ENCODE measurements at places on chromosomes 16 and 17.
A peak's percentile ranks its signal among the peaks of the same experiment; 100 is the strongest.

DNA sequence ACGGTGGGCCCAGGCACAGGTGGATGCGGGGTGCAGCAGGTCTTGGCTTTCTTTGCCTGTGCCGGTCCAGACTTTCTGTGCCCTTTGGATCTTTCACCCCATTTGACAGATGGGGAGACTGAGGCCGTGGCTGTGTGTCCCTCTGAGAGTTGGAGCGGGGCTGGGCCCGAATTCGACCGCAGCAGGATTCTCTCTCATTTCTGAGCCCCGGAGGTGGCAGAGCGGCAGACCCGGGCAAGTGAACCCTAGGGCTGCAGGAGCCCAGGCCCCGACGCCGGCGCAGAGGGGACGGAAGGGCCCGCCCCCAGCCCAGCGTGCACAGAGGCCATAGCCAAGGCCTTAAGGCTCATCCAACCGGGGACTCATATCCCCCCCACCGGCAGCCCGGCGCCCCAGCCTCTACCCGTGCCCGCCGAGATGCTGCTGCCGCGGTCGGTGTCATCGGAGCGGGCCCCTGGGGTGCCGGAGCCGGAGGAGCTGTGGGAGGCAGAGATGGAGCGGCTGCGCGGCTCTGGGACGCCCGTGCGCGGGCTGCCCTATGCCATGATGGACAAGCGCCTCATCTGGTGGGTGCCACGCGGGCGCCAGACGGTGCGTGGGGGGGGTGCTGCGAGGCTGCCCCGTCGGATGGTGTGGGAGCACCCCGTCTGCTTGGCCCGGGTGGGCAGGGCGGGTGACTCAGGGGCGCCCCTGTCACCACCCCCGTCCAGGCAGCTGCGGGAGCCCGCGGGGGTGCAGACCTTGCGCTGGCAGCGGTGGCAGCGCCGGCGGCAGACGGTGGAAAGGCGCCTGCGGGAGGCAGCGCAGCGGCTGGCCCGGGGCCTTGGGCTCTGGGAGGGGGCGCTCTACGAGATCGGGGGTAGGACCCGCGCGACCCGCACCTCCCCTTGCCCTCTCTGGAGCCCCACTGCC is 857 bp downstream of the TMC8 start:
- DNase-seq: no peak

DNA sequence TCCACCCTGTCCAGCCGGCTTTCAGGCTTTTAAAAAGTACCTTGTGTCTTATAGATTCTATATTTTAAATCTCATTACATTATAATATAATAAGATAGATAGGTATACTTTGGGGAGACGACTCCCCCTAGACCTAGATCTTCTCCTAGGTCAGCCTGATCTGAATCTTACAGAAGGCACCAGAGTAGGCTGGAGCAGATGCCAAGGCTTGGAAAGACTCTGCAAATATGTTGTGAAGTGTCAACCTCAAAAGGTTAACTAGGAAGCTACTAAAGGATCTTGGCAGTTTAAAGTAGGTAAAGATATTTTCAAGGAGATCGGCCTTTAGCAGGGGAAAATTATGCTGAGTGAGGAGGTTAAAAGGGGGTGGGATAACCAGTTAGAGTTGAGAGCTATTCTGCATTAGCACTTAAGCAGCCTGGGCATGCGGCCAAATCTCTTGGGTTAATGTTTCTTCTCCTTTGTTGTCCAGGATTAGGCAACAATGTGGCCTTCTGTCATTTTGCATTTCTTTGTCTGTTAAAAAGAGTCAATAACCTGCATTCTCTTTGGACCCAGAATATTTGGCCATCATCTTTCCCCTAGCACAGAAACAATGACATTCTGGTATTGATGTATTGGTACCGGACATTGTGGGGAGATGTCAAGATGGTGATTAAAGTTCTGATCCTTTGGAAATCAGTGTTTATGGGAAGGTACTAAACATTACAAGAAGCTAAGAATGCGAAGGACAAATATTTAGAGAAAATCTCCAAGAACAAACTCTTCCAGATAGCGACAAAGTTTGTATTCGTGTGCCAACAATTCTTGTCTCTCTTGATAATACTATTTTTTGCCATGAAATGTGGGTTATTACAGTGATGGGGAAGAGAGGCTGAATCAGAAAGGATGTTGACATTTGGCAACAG is 51.2 kb upstream of the DHX40 start:
- DNase-seq: peak; percentile 96

GRCh38 chr16:71467810-71468209 is 5.8 kb upstream of the ZNF23 start:
- DNase-seq: no peak

GRCh38 chr17:49051269-49051668 is 54.1 kb downstream of the IGF2BP1 start:
- no peak for DNase-seq

- DNase-seq: no peak
Observed at GRCh38 chr16:67240506-67240905, 6.8 kb downstream of the FHOD1 start.

- DNase-seq: no peak
Observed at GRCh38 chr16:53281859-53282258, 152.4 kb upstream of the RBL2 start.

DNA sequence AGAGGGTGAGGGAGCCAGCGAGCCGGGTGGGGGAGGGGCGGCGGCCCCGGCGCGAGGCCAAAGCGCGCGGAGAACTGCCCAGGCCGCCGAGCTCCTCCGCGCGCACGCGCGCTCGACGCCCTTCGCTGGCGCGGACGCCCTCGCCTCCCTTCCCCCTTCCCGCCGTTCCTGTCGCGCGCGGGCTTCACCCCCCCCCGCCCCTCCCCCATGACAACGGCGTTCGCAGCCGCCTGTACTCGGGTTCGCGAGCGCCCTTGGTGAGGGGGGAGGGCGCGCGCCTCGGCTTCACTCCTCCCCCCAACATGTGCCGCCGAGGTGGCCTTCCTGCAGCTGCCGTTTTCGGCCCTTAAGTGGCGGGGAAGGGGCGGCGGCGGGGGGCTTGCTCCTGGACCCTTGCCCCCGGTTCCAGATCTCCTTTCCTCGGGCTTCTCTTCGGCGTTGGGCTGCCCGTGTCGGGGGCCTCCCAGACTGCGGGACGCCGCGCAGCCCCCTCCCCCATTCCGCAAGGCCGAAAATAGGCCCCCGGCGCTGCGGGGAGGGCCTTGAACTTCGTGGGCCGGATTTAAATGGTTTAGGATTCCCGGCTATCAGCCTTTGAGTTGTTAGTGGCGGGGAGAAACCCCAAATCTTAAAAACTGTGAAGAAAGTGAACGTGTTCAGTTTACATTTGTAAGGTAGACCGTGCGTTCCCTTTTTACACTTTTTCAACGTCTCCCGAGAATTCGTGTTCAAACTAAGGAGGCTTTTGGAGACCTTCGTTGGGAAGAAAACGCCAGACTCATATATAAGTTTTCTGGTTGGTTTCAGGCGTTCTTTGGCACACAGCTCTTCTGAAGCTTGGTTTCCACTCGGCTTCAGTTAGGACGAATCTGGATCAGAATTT is 653 bp downstream of the SRRM2 start:
- DNase-seq: peak; percentile 80

- no peak for DNase-seq
Observed at GRCh38 chr17:64216338-64217248, 46.5 kb downstream of the TEX2 start.

DNA sequence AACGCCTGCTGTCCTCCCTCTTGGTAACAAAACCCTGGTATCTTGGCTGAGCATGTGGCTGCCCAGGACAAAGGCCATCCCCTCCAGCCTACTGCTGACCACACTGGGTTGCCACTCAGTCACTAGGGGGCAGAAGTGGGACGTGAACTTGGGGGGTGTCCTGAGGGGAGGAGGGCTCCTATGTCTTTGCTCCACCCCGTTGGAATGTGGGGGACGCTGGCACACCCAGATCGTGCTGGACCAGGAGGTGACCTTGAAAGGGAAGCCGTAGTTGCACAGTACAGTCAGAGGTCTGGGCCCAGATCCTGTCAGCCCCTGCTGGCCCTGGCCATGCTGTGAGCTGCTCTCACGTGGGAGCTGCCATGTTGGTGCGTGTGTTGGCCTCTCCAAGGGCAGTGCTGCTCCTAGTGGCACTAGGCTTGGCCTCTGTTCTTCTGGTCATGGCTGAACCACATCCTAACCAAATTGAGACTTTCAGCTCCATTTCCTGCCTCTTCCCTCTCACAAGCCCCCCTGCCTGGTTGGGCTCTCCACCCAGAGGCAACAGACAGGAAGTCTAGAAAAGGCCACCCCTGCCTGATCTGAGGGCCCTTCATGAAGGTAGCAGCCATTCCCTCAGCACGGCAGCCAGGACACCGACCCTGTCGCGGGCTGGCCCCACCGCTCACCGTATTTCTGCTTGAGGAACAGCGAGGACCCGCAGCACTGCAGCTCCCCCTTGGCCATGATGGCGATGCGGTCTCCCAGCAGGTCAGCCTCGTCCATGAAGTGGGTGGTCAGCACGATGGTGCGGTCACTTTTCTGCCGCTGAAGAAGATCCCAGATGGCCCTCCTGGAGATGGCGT is 29.0 kb upstream of the RNPS1 start:
- DNase-seq: no peak

- no peak for DNase-seq
Observed at GRCh38 chr16:81861915-81862314, 82.8 kb downstream of the PLCG2 start.

DNA sequence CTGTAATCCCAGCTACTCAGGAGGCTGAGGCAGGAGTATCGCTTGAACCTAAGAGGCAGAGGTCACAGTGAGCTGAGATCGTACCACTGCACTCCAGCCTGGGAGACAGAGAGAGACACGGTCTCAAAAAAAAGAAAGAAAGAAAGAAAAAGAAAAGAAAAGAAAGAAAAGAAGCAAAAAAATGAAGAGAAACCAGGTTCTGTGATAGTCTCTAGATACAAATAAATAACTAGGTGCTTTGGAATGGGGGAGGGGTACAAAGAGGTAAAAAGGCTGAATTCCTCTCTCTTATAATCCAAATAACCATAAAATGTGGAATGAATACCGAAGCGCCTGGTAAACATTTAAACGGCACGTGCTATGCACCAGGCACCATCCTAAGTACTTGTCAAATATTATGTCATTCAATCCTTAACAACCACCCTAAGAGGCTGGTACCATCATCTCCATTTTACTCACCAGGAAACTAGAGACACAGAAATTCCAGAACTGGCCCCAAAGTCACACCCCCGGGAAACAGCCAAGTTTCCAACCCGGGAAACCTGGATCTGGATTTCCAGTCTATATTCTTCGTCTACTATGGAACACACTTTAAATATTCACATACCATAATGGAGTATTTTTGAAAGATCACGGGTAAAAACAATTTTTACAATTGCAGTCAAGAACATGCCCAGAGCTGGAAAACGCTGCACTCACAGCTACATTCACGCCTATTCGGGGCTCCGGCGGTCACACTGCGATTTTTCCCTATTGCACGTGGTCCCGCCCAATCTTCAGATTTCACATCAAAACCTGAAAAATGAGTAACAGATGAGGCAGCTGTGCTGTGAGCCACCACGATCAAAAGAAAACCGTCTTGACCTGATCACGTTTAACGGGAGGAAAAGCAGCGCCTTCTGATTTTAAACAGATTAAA is 10.5 kb downstream of the NXN start:
- DNase-seq: no peak

DNA sequence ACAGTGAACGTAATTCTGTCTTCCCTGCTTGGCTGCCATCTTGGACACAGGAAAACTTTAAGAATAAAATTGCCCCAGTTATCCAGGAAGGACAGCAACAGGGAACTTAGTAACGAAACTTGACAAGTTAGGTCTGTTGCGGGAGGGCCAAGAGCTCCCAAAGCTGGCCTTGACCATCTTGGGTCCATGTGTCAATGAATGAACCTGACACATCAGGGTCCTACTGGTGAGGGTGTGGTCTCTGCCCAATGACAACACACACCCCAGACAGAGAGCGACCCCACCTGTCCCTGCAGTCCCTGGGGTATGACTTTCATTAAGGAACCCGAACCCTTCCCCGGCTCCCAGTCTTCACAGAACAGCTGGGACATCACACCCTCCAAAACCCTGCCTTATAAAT is 96.3 kb downstream of the NDE1 start:
- DNase-seq: peak; percentile 6

DNA sequence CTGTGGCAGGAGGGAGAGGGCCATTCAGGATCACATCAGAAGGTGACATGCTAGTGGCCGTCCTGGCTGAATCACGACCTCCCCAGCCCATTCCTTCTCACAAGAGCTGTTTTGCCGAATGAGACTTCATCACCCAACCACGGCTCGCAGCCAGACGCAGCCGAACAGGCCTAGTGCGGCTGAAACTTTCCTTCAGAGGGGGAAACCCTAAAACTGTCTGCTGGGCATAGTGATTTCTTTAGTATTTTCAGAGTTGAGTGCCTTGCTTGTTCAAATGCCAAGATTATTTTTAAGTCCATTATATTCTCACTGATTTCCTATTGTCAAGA is 343.7 kb downstream of the CPPED1 start:
- DNase-seq: no peak

DNA sequence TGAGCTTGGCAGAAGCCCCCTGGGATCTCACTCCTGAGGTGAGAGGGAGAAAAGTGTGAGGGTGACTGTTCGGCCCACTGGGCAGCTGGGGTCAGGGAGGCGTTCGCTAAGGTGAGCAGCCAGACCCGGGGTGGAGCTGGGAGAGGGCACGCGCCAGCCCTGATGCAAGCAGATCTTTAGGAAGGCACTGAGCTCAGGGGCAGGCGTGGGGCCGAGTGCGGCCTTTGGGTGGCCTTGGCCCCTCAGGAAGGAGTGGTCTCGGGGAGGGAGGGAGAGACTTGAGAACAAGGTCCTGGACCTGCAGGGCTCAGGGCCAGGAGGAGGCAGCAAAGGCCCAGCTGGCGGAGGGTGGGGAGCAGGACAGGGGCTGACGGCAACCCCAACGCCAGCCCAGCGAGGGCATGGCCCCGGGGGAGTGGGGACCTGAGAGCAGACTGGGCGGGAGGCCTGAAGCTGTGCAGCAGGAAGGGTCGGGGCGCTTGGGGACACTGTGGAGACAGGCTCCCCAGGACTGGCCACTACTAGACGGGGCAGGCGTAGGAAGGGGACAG is 14.5 kb upstream of the WDR45B start:
- DNase-seq: no peak

- DNase-seq: no peak
Observed at GRCh38 chr17:15946611-15947120, 1.7 kb downstream of the ADORA2B start.

GRCh38 chr17:70610161-70610560 is 440.8 kb downstream of the KCNJ2 start:
- no peak for DNase-seq

- DNase-seq: no peak
Observed at GRCh38 chr16:75143941-75144340, 4.4 kb upstream of the ZFP1 start.

GRCh38 chr17:22459953-22460350 is 767.6 kb downstream of the KCNJ18 start:
- no peak for DNase-seq

DNA sequence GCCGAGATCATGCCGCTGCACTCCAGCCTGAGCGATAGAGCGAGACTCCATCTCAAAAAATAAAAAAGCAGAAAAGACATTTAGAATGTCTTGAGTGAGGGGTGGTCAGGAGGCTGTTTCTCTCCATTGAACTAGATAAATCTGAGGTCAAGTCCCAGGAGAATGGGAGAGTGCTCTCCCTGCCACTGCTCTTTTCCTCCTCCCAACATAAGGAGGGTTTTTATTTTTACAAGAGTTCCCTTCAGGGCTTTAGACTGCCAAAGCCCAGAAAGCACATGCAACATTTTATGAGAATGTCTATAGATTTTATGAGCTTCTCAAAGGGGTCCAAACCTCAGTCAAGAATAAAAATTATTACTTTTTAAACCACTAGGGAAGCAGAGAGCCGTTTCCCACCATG is 1.6 kb downstream of the RND2 start:
- no peak for DNase-seq

GRCh38 chr17:1083451-1084187 is 86.7 kb downstream of the TIMM22 start:
- DNase-seq: no peak

- no peak for DNase-seq
Observed at GRCh38 chr16:90053902-90054500, 23.1 kb downstream of the PRDM7 start.

All from NCI-H2171 (cell line).